Hematopoietic multipotent progenitor cell treated with erythropoietin and hydrocortisone succinate and interleukin-3 and kit ligand, for 8 days (in vitro differentiated cells): ENCODE measurements at places on chromosomes 3 and 15.
A peak's percentile ranks its signal among the peaks of the same experiment; 100 is the strongest.

GRCh38 chr3:10365791-10366190 is 44.9 kb upstream of the SEC13 start:
- DNase-seq: no peak

DNA sequence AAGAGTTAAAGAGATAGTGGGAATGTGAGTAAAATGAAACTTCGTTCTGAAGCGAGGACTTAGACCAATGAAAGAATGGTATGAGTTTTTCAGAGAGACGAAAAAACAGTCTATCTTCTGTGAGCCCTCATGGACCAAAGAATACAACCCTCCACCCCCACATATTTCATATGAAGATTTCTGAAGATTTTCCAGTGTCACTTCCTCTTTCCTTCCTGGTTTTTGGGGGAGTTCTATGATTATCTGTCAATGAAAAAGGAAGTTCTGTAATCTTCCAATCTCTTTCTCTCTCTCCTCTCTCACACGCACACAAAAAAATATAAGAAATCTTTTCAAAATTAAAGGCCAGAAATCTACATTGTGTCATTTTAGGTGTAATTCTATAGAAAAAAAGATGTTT is 27.7 kb downstream of the CMSS1 start:
- DNase-seq: no peak

DNA sequence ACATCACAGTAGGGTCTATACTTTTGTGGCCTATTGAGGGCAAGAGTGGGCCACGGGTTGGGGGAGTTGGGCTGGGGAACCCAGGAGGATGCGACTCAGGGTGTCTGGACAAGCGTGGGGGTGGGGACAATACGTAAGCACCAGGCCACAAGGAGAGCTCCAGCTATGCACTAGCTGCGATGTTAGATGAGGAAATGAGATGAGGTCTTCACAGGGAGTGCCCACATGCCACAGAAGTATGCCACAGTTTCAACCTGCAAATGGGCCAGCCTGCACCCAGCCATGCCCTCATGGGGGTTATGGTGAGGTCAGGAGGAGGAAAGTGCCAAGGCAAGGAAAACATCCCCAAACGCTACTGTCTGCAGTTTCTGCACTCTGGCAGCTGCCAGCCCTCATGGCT is 30.5 kb downstream of the CACNA2D2 start:
- DNase-seq: no peak

DNA sequence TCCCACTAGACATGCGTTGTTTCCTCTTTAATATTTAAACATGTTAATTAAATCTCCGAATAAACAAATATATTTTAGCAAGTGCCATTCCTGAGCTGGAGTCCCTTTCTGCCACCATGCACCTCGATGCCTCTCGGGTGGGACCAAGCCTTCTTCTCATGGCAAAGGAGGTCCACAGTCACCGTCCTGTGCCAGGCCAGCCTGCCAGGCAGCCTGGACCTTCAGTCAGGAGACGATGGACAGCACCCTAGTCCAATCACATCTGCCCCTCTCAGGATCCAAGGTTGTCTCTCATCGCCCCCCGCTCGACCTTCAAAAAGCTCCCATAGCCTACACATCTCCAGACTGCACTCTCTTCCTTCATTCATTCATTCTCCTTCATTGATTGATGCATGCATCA is 22.6 kb downstream of the NTRK3 start:
- DNase-seq: no peak

DNA sequence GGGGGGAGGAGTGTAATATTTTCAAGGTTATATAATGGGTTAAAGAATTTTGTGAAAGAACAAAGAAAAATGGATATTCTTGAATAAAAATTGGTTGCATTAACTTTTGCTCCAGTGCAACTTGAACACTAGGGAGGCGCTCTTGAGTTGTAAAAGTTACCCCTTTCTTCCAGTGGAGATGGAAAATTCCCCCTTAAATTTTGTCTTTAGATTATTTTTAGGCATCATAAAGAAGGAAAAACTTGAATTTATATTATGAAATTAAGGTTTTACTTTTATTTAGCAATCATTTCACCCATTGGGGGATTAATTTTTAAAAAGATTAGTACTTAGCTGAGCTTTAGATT is 550 bp upstream of the CHD2 start:
- peak; percentile 74 for DNase-seq

- DNase-seq: no peak
Measured at GRCh38 chr3:123110976-123111615, 44.3 kb downstream of the PDIA5 start.

DNA sequence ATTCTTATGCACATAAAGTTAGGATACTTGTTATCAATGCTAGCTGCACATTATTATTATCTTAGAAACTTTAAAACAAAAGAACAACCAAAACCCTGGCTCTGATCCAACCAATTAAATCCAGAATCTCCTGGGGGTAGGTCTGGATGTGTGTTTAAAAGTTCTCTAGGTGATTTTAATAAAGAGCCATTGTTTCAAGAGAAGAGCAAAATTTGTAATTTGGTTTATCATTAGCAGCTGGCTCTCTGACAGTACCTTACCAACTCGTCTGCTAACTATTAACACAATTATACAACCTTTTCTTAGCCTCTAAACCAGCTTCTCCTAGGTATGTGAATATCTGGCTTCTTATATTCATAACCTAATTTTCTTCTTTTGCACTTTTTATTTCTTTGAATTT is 68.9 kb downstream of the IFT80 start:
- DNase-seq: no peak

GRCh38 chr3:116579840-116580239 is 129.7 kb upstream of the TUSC7 start:
- peak; percentile 6 for DNase-seq

DNA sequence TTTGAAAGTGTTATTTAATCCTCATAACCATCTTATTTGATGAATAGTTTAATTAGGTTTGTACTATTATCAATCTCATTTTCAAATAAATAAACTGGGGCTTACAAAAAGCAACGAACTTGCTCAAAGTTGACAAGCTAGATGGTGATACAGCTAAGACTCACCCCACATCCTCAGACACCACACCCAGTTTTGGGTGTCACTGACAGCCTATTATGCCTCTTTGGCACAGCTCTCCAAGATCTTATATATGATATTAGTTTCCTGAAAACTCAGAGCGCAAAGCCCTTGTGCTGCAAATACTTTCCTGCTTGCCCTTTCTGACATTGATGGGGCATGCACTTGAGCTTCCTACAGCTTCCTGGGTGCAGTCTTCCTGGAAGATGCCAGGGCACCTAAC is 223.4 kb upstream of the GADL1 start:
- no peak for DNase-seq

GRCh38 chr3:53155760-53156159 is 5.2 kb upstream of the PRKCD start:
- DNase-seq: no peak

- DNase-seq: no peak
Measured at GRCh38 chr15:23074684-23075083, 35.3 kb upstream of the TUBGCP5 start.

GRCh38 chr3:148235566-148235965 is 462.1 kb upstream of the AGTR1 start:
- DNase-seq: no peak

DNA sequence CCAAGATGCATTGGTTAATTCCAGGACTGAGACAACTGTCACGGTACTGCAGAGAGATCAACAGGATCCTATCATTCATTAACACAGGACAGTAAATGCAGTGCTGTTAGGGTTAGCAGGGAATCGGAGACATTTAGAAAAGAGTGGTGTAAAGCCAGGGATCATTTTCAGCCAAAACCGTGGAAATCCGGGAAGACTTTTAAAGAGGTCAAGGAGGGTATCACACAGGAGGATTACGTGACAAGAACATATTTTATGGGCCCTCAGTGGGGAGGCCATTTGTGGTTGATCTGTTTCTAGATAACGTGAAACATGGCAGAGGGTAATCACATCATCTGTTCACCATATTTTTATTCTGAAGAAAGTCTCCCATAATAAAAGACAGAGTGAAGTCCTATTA is 216.1 kb downstream of the PTPRG start:
- no peak for DNase-seq

GRCh38 chr3:155102329-155102728 is 22.2 kb downstream of the MME start:
- no peak for DNase-seq

GRCh38 chr3:4475804-4476203 is 8.7 kb upstream of the SUMF1 start:
- DNase-seq: no peak

- no peak for DNase-seq
Measured at GRCh38 chr3:183033746-183034145, 53.4 kb upstream of the DCUN1D1 start.

GRCh38 chr3:188646592-188646991 is 492.6 kb downstream of the LPP start:
- peak; percentile 2 for DNase-seq

GRCh38 chr3:127056281-127056680 is 73.4 kb downstream of the PLXNA1 start:
- DNase-seq: no peak

- no peak for DNase-seq
Measured at GRCh38 chr15:45903283-45903682, 268.5 kb downstream of the SQOR start.

DNA sequence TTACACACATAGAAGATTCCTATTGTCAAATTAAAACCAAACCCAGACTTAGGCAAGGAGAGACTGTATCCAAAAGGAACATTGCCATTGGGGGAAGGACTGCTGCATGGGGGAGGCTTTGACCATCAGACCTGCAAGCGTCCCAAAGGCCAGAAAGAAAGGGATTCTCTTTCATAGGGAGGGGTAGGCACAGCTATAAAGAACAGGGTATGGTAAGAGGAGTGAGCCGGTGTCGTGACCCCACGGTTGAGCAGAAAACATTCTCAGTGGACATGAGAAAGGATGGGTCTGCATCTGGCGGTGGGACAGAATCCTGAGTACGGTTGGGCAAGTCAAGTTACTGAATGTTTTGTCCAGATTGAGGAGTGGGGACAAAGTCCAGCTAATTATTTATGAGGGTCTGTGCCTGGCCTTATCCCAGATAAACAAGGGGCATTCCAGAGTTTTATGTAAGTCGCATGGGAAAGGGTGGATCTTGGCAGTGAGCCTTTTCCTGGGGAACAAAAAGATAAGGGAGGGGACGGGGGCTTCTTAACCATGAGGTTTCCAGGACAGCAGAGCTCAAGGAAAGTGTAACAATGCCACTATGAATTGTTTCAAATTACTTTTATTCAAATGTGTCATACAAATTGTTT is 357.8 kb downstream of the OCA2 start:
- no peak for DNase-seq

GRCh38 chr3:55669133-55669532 is 182.0 kb upstream of the WNT5A start:
- no peak for DNase-seq

DNA sequence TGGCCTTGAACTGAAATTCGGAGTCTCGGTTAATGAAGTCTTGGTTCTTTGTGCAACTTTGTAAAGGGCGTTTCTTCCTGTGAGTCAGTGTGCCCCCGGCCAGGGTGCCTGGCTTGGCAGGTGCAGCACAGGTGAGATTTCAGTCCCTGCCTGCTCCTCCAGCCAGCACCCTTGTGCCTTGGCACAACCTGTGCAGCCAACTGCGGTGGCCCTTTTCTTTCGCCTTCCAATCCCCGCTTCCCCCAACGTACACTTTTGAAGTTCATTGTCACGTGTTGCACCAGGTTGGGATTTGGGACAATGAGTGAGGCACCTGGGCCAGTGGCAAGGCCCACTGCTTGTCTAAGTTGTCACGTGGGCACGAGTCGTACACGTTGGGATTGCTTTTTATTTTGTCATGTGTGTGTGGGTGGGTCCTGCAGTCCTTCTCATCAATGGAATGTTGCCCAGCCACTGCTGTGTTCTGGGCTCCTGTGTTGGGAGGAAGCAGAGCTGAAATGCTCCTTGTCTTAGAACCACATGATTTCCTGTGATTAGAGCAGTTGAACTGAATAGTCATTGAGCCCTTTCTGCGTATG is 242.9 kb upstream of the BHLHE40 start:
- DNase-seq: peak; percentile 18

DNA sequence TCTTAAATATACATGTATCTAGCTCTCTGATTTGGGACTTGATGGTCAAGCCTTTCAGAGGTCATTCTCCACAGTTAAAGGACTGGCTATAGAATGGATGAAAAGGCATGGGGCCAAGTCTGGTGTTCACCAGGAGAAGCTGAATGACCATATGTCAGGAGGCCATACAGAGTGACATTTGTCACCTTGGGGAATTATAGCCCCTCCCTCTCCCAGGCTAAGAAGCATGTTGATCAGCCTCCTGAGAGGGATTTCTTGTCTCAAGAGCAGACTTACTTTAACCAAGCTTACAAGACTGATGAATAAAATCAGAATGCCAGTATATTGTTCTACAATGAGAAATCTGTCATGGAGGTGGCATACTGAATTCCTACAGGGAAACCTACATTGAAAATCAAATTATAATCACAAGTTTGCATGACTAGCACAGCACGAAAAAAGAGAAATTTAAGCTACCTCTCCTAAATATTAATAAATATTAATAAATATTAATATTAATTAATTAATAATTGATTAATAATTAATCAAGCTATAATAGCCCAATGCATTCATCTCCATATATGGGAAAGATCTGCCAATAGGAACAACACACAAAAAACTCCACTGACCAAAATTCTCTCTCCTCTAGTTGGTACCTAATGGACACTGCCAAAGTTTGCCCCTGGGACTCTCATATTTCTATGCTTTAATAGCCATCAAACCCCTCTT is 47.3 kb downstream of the ATP8B4 start:
- DNase-seq: no peak

- no peak for DNase-seq
Measured at GRCh38 chr15:25790000-25790660, 73.0 kb downstream of the ATP10A start.

DNA sequence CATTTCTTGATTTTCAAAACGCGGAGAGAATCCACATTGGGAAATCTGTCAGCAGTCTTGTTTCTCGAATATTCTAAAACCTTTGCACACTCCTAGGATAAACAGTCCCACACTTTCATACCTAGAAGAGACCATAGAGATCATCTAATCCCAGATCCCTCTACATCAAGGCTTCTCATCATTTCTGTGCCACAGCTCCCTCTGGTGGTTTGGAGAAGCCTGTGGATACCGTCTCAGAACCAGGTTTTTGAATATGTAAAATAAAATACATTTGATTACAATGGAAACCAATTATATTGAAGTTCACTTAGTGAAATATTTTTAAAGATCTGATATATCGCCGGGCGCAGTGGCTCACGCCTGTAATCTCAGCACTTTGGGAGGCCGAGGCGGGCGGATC is 211.9 kb upstream of the GOLGA6L4 start:
- DNase-seq: peak; percentile 56

GRCh38 chr15:41772720-41773331 is 1.5 kb upstream of the MAPKBP1 start:
- peak; percentile 80 for DNase-seq

DNA sequence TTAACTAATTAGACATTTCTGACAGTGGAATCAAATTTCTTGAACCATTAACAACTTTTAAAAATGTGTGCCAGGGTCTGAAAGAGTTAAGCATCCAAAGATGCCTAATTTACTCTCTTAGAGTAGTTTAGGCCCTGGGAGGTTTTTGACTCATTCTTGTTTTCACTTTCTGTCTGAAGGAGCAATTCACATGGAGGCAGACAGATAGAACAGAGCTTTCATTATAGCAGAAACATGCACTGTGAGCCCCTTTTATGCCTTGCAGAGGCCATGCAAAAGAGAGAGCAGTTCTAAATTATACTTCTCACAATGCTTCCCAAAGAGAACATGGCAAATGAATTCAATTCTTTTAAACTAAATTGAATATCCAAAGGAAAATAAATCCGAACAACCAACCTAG is 554.8 kb downstream of the MFSD1 start:
- DNase-seq: no peak

GRCh38 chr15:87661454-87662355 is 594.8 kb downstream of the NTRK3 start:
- DNase-seq: no peak
